Stomach (tissue), 19 donors: ENCODE measurements at places on chromosomes 12 and 14. TPM values are rescaled to one million over a fixed set of nuclear protein-coding genes. Genes with fewer than 3 reads are reported as not detected.

GRCh38 chr12:85036733-85037132 is 582 bp downstream of the LRRIQ1 start:
- no peaks in the 10 kb centered on the region for H3K36me3 ChIP-seq
- peak overlapping the region; percentile 61 for H3K4me3 ChIP-seq
- no peaks in the 10 kb centered on the region for H3K27me3 ChIP-seq

- peaks cover 25% of the 10 kb centered on the region for H3K4me1 ChIP-seq
- peak overlapping the region; percentile 59 for H3K4me3 ChIP-seq
- H3K36me3 ChIP-seq: no peaks in the 10 kb centered on the region
- peaks cover 58% of the 10 kb centered on the region for H3K27me3 ChIP-seq
- no peak for DNase-seq
Observed at GRCh38 chr14:94768521-94769390, 1.2 kb downstream of the GSC start.

DNA sequence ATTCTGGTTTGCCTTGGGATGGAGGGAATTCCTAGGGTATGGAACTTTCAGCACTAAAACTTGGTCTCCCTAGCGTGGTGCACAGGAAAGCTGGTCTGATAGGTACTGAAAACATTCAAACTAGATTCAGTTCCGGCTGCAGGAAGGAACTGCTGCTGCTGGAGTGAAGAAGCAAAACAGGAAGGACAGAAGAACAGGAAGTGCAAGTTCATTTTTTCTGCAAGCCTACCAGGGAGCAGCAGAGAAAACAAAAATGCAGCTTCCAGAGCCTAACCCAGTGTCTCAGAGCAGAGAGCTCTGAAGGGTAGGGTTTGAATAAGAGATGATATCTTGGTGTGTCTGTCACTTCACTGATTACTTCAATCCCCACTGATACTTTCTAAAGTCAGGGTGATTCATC is 165.2 kb downstream of the VRK1 start:
- no peaks in the 10 kb centered on the region for H3K36me3 ChIP-seq
- no peaks in the 10 kb centered on the region for H3K4me1 ChIP-seq
- peaks cover 5% of the 10 kb centered on the region for H3K27me3 ChIP-seq
- no peak overlapping the region for H3K27ac ChIP-seq

Gene MANSC1
- total RNA-seq: 0.29 TPM

Gene TCL1B
- not detected for total RNA-seq

Gene IL23A
- total RNA-seq: 1.1 TPM

Gene SDR9C7
- total RNA-seq: not detected
